Naive B cell (primary cell): ENCODE measurements at places on chromosomes 11 and 22. TPM values are rescaled to one million over a fixed set of nuclear protein-coding genes. Genes with fewer than 3 reads are reported as not detected.
A peak's percentile ranks its signal among the peaks of the same experiment; 100 is the strongest.

- no peaks in the 10 kb centered on the region for H3K4me1 ChIP-seq
- H3K27me3 ChIP-seq, result peaks cover 3% of the 10 kb centered on the region
- H3K4me3 ChIP-seq, result no peak overlapping the region
- no peak for DNase-seq
- no peak overlapping the region for H3K27ac ChIP-seq
Observed at GRCh38 chr11:11424688-11425087, 71.6 kb upstream of the CSNK2A3 start.

DNA sequence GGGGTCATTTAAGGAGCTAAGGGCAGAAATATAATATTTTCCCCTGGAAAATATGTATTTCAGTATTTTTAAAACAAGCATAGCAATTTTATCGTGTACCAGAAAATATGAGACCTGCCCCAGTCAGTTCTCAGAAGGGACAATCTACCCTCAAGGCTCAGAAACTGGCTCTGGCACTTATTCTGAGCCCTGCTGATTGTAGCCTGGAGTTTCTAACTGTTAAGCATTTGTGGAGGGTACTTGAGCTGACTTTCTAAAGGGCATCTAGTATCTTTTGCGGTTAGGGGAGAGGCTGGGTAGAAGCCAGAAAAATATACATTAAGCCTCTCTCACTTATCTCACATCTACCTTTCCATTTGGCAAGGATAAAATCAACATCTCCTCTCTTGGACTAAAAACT, 71.3 kb upstream of the FSHB start:
- DNase-seq, result no peak
- peaks cover 20% of the 10 kb centered on the region for H3K27me3 ChIP-seq
- no peak overlapping the region for H3K4me3 ChIP-seq
- no peaks in the 10 kb centered on the region for H3K36me3 ChIP-seq

GRCh38 chr11:39780131-39780530, 1679.3 kb downstream of the LRRC4C start:
- H3K4me3 ChIP-seq, result no peak overlapping the region
- no peak overlapping the region for H3K27ac ChIP-seq
- no peaks in the 10 kb centered on the region for H3K36me3 ChIP-seq

GRCh38 chr11:7473717-7474116, 11.6 kb upstream of the OLFML1 start:
- H3K27ac ChIP-seq, result peak overlapping the region; percentile 79
- peak overlapping the region; percentile 78 for H3K4me3 ChIP-seq
- DNase-seq, result peak; percentile 39
- peaks cover 10% of the 10 kb centered on the region for H3K36me3 ChIP-seq

DNA sequence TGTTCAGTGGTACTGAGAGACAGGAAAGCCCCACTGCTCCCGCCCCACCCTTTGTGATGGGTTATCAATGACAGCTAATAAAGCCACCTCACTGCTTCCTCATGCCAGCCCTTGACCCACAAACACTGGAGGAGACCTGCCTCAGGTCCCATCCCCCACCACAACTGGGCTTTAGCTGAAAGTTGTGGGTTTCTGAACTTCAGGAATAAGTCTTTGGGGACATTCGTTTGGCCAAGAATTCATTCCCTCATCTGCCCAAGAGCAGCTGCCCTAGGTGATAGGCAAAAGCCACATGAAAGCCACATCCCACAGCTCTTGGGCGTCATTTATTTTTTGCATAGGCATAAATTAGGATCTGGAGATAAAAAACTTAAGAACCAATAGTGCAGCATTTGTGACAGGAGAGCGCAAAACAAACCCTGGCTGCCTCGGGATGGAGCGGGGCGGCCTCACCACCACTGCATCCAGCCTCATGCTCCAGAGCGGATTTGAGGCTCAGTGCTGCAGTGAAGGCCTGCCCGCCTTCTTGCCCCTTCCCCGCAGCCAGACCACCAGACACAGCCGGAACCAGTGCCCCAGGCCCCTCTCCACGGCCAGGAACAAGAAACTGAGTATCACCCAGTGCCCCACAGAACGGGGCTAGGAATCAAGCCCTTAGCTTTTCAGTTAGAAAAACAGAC, 21.2 kb downstream of the SUN2 start:
- no peaks in the 10 kb centered on the region for H3K27me3 ChIP-seq
- peak overlapping the region; percentile 87 for H3K27ac ChIP-seq
- H3K4me1 ChIP-seq, result peaks cover 35% of the 10 kb centered on the region
- DNase-seq, result no peak
- no peak overlapping the region for H3K4me3 ChIP-seq
- peaks cover 26% of the 10 kb centered on the region for H3K36me3 ChIP-seq

Gene ARFGAP3
- 33.2 TPM for polyA plus RNA-seq

GRCh38 chr22:37893583-37893983, 12.5 kb upstream of the MICALL1 start:
- peaks cover 15% of the 10 kb centered on the region for H3K4me1 ChIP-seq
- H3K4me3 ChIP-seq, result no peak overlapping the region
- no peaks in the 10 kb centered on the region for H3K27me3 ChIP-seq
- peak overlapping the region; percentile 4 for H3K27ac ChIP-seq
- H3K36me3 ChIP-seq, result no peaks in the 10 kb centered on the region
- DNase-seq, result no peak

DNA sequence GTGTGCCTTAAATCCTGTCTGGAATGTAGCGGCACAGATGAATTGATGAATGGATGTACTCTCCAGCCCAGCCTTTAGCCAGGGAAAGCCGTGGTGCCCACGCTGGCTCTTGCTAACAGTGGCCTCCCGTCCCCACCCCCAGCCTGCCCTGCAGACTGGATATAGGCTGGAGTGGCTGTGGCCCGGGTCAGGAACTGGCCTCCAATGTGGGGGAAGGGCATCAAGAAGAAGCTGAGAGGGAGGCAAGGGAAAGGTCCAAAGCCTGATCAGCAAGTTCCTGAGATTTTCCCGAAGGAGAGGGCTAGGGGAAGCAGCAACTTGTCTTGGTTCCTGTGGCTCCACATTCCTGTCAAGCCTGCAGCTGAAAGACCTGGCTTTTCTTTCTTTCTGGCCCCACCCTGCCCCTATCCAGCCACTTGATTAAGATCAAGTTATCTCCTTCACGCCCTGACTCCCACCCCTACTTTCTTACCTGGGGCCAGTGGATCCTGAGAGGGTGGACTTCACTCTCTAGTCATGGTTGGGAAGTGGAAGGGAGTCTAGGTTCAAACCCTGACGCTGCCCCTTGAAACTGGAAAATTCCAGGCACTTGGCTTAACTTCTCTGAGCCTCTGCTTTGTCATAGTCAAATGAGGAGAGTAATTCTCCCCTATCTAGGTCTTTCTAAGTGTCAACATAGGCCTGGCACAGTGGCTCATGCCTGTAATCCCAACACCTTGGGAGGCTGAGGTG, 11.0 kb upstream of the MICALL1 start:
- no peaks in the 10 kb centered on the region for H3K36me3 ChIP-seq
- peaks cover 15% of the 10 kb centered on the region for H3K4me1 ChIP-seq
- peak overlapping the region; percentile 80 for H3K27ac ChIP-seq
- DNase-seq, result no peak

DNA sequence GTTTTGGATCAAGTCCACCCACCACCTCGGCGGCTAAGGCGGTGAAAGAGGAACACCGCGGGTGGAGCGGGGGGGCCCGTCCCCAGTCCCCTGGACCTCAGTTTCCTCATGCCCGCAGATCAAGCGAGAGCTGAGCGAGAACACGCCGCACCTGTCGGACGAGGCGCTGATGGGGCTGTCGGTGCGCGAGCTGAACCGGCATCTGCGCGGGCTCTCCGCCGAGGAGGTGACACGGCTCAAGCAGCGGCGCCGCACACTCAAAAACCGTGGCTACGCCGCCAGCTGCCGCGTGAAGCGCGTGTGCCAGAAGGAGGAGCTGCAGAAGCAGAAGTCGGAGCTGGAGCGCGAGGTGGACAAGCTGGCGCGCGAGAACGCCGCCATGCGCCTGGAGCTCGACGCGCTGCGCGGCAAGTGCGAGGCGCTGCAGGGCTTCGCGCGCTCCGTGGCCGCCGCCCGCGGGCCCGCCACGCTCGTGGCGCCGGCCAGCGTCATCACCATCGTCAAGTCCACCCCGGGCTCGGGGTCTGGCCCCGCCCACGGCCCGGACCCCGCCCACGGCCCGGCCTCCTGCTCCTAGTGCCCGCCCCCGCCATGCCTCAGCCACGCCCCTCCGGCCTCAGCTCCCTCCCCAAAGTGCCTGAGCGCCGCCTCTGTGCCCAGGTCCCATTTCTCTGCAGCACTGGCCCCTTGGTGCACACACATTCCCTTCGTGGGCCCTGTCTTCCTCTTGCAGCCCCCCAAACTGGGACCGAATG, 12.7 kb downstream of the MAFF start:
- no peak overlapping the region for H3K27ac ChIP-seq
- peak overlapping the region; percentile 71 for H3K4me3 ChIP-seq
- peaks cover 14% of the 10 kb centered on the region for H3K4me1 ChIP-seq
- DNase-seq, result peak; percentile 54
